ENCODE measurements at places on chromosomes 2 and 18. TPM values are rescaled to one million over a fixed set of nuclear protein-coding genes. Genes with fewer than 3 reads are reported as not detected.

Gene PRKAG3
- total RNA-seq = not detected

DNA sequence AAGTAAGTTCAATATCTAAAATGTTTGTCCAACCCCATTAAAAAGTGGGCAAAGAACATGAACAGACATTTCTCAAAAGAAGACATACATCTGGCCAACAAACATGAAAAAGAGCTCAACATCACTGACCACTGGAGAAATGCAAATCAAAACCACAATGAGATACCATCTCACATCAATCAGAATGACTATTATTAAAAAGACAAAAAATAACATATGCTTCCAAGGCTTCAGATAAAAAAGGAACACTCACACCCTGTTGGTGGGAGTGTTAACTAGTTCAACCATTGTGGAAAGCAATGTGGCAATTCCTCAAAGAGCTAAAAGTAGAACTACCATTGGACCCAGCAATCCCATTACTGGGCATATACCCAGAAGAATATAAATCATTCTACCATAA lies 931.1 kb downstream of the LRP1B start:
- H3K36me3 ChIP-seq = no peaks in the 10 kb centered on the region
- H3K4me1 ChIP-seq = no peaks in the 10 kb centered on the region
- no peak for DNase-seq
- H3K4me3 ChIP-seq = no peak overlapping the region

DNA sequence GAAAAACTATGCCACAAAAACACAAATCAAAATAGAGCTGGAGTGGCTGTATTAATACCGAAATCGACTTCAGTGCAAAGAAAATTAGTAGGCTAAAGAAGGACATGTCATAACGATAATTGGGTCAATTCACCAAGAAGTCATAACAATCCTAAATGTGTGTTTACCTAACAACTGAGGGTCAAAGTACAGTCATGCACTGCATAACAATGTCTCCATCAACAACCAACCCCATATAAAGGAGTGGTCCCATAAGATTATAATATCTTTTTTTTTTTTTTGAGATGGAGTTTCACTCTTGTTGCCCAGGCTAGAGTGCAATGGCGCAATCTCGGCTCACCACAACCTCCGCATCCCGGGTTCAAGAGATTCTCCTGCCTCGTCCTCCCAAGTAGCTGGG lies 87.5 kb downstream of the NAB1 start:
- H3K36me3 ChIP-seq = no peaks in the 10 kb centered on the region
- no peak overlapping the region for H3K4me3 ChIP-seq
- no peaks in the 10 kb centered on the region for H3K27me3 ChIP-seq
- no peak for DNase-seq

Gene RAPH1
- 22.3 TPM for total RNA-seq

DNA sequence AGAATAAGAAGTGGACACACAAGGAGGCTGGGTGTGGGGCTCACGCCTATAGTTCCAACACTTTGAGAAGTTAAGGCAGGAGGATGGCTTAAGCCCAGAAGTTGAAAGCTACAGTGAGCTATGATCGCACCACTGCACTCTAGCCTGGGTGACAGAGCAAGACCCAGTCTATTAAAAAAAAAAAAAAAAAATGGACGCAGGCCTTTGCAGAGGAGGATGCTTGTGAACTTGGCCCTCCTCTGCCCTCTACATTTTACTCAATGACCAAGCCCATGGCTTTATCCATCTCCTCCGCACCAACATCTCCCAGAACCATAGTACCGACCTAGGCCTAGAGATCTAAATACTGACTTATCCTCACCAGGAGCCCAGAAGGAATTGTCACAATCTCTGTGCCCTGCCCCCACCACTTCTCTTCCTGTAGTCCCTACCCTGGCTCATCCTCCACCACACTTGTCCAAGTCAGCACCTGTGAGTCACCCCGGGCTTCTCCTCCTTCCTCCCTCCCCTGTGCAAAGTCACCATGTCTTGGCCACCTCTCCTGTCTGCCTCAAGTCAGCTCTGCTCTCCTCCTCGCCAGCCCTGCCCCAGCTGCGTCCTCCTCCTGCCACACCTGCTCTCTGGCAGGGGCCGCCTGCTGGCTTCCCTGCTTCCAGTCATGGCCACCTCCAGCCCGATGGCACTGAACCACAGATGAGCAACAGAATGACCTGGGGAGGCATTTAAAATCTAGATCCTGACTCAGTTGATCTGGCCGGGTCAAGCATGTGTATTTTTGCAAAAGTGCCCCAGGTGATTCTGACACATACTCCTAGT lies 35.8 kb upstream of the ASPRV1 start:
- peak; percentile 57 for DNase-seq
- peak overlapping the region; percentile 43 for H3K27ac ChIP-seq
- H3K4me1 ChIP-seq = peaks cover 19% of the 10 kb centered on the region
- no peaks in the 10 kb centered on the region for H3K27me3 ChIP-seq
- no peaks in the 10 kb centered on the region for H3K36me3 ChIP-seq
- peak overlapping the region; percentile 39 for H3K4me3 ChIP-seq

DNA sequence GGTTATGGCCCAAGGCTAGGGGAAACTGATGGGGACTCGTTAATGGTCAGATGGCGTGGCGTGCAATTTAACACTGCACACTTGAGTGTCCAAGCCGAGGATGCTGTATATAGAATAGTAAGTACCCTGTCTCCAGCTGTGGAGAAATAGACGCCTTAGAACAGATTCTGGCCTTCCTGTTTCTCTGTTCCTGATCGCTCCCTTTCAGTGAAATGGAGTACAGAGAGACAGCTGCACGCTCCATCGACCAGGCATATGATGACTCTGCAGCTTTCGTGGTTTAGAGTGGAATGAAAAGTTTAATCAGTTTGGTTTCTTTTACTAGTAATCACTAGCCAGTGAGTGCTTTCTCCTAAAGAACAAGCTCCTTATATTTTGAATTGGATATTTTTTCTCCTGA lies 213.4 kb downstream of the NEDD4L start:
- no peak for DNase-seq
- no peaks in the 10 kb centered on the region for H3K27me3 ChIP-seq
- no peak overlapping the region for H3K27ac ChIP-seq
- H3K36me3 ChIP-seq = no peaks in the 10 kb centered on the region
- H3K4me1 ChIP-seq = peaks cover 2% of the 10 kb centered on the region

DNA sequence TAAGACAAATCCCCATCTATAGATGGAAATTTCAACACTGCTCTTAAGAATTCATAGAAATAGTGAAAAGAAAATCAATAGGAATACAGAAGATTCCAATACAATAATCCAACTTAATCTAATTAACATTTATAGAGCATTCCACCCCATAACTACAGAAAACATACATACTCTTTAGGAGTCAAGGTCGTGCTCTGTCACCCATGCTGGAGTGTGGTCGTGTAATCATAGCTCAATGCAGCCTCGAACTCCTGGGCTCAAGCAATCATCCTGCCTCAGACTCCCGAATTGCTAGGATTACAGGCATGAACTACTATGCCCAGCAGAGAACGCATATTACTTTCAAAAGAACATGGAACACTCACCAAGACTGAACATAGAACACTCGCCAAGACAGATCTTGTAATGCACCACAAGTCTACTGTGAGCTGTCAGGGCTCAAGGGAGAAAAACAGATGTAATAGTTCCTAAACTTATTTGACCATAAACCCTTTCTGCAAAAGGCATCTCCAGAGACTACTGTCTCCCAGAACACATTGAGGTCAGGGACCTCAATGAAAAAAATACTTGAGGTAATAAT lies 14.1 kb downstream of the MEMO1 start:
- no peaks in the 10 kb centered on the region for H3K36me3 ChIP-seq
- no peaks in the 10 kb centered on the region for H3K27me3 ChIP-seq
- H3K4me1 ChIP-seq = no peaks in the 10 kb centered on the region
- DNase-seq = no peak
- no peak overlapping the region for H3K27ac ChIP-seq
- H3K4me3 ChIP-seq = no peak overlapping the region

DNA sequence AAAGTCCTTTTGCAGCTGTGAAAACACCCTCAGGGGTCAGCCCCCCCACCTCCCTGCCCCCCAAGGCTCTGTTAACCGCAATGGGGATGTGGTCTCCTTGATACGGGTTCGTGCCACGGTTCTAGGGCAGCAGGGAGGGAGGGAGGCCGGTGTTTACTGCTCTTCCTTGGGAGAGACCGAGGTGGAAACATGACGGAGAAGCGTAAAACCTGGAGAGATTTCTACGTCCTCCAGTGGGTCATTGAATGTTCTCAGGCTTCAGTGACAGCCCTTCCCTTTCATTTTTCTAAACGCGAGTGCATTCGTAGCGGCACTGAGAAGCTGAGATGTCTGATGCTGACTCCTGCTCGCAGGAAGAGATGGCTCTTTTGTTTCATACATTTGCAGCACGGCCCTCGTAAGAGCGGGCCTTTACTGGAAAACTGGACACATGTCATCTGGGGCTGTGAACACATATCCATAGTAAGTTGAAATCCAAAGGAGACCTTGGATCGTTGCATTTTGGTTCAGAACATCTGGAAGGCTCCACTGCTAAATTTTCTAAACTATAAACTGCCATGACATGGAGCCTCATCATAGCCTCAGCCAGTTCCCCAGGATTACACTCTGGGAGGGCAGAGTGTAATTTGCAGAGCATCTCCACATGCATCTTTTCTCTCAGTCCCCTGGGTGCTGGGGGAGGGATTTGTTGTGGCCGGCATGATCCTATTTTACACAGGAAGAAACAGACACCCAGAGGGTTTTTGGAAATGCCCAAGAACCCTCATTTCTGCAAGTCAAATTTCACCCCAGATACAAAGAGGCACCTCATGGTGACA lies 40.6 kb upstream of the HDAC4 start:
- H3K27me3 ChIP-seq = no peaks in the 10 kb centered on the region
- no peak overlapping the region for H3K27ac ChIP-seq
- DNase-seq = no peak
- H3K4me1 ChIP-seq = peaks cover 4% of the 10 kb centered on the region
- H3K36me3 ChIP-seq = no peaks in the 10 kb centered on the region

- DNase-seq = no peak
- H3K4me3 ChIP-seq = no peak overlapping the region
- H3K36me3 ChIP-seq = no peaks in the 10 kb centered on the region
Observed at GRCh38 chr2:69203166-69203985, 183.7 kb downstream of the GFPT1 start.
